ENCODE measurements at places on chromosomes 2 and 18.

GRCh38 chr2:188600536-188601210 lies 309.0 kb downstream of the GULP1 start:
- DNase-seq: no peak

- DNase-seq: no peak
Measured at GRCh38 chr18:25314151-25314837, 37.7 kb downstream of the ZNF521 start.

DNA sequence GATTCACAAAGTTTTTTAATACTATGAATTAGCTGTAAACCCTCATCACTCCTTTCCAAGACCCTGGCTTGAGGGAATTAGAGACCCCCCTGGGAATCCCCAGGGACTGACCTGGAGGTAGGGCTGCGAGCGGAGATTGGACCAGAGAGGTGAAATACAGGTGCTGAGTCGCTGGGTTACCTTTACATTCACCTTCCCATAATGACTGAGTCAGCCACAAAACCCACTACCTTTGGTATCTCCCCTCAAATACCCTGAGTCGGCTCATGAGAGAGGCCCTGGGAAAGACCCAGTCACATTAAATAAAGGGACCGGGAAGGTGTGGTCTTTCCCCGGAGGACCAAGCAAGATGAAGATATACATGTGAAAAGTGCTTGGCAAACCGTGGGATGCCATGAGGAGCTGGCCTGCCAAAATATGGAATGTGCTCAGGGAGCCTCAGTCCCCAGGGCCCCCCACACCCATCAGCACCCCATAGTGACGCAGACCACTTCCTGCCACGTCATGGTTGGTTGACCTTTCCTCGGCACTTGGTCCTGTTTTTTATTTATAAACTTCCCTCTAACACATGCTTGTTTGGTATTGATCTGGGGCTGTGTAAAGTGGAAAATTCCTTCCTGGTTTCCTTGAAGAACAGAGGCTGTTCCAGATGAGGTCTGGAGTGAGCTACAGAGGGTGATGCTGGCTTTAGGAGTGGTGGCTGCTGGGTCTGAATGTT lies 51.4 kb downstream of the IL1RL2 start:
- DNase-seq: no peak

GRCh38 chr2:86229221-86229620 lies 30.0 kb downstream of the MRPL35 start:
- DNase-seq: no peak

DNA sequence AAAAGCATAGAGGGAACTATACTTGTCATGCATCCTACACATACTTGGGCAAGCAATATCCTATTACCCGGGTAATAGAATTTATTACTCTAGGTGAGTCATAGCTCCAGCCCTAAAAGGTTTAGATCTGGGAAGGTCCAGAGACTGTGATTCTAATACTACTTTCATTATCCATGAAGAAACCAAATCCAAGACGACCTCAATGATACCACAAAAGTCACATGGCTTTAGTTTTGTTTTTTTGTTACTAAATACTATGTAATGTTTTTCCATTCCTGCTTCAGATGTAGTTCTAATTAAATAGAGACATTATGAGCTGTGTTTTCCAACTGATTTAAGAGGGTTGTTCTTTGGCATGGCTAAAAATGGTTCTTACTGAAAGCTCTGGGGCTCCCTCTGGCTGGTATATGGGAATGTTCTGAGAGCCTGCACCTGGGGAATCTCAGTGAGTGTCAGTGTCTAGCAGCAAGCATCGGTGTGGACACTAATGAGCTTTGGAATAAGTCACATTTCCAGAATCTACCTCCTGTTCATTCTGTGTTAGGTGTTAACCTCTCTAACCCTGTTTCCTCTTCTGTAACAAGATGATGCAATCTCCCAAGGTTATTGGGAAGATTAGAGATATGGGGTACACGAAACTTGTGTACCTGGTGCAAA lies 20.5 kb upstream of the IL1RL2 start:
- no peak for DNase-seq

DNA sequence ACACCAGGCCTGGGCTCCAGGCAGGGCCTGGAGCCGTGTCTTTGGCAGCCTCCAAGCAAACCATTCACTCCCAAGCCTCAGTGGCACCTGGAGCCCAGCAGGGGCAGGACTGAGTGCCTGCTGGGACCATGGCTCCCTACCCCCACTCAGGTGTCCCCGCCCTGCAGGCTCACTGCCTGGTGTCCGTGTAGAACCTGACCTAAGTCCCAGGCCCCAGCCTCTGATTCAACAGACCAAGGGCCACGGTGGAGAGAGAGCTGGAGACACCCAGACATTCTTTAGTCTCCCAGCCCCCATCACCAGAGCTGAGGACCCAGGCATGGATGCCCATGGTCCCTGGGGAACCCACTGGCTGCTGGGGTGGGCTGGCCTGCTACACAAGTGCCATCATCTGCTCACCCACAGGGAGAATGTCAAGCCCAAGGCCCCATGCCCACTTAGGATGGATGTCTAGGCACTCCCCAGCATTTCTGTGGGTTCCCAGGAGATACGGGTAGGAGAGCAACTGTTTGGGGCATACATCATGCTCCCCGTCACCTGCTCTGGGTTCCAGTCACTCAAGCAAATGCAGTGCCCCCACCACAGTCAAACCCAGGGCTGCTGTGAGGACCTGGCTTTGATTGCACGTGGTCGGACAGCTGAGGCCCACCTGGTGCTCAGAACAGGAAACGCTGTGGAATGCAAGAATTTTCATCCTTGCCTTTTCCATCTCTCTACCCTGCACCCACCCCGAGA lies 42.9 kb upstream of the ATG16L1 start:
- no peak for DNase-seq
